ENCODE measurements at places on chromosomes 2 and 18.

DNA sequence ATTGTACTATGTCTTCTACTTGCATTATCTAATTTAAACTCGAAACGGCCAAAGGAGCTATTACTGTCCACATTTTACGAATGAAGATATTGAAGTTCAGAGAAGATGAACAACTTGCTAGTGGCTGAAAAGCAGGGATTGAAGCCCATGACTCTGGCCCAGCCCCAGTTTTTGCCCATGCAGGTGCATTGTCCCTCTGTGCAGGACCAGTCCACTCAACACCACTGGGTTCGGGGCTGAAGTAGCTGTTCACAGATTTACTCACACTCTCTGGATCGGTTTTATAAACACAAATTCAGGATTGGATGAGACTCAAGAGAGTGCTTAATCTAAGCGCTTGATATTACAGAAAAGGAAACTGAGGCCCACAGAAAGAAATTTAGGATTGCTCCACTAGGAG lies 1.4 kb upstream of the IHH start:
- no peak for DNase-seq

GRCh38 chr18:37553633-37554398 lies 11.8 kb downstream of the CELF4 start:
- no peak for DNase-seq

DNA sequence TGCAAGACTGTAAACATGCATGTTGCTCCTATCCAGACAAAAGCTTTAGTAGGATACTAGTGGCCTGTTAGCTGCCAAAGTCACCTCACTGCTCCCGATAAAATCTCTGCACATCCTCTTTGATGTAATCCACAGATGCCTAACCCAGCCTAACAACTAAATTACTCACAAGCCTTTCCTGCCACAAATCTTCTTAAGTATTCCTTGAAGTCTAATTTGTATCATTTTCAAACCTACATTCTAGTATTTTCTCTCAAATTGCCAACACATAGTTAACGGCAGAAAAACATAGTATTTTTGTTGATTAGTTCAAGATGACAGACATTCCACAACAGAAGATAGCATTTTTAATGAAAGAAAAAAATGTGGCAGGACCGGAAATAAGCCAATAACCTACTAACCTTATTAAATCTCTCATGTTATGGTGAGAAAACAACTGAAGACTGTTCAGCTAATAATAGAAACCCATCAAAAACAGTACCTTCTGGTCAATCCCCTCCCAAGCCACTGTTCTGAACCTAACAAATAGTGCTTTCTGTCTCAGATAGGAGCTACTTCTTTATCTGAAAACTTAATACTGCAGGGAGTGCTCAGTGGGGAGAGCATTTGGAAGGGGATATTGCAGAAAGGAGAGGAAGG lies at the start of gene MPP4:
TSS of gene MPP4 (minus strand) at position 57 of the 639 bp plus-strand sequence. CDS start 4,690 bp downstream, outside the sequence.
- peak; percentile 81 for DNase-seq

- DNase-seq: peak; percentile 49
These were observed at the start of gene KCNF1 for GRCh38 chr2:10911291-10912075. Gene KCNF1, plus strand, starts transcription at chr2:10911934. Its CDS starts 493 bp downstream, at chr2:10912427.

DNA sequence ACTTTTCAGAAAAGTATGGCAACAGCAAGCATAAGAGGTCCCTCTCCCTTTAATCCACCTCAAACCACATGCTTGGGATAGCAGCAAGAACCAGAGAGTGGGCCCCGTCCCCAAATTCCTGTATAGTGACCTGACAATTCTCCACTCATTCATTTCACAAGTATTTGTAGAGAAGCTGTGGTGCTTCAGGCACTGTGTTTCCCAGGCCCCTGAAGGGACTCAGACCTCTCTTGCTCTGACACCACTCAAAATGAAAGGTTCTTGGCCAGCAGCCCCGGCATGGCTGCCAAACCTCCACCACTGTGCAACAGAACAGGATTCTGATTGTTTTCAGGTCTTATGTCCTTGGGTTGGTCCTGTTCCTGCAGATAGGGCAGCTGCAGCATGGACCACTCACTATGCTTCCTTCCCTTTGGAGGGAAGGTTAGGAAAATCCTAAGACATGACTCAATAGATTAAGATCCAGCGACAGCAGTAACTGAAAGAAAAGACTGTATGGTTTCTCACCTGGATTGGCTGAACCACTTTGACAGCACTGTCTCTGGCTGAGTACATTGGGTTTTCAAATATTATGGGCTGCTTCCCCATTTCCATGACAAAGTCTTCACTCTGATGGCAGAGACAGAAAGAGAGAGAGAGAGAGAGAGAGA lies 67.6 kb downstream of the DHRS9 start:
- no peak for DNase-seq

DNA sequence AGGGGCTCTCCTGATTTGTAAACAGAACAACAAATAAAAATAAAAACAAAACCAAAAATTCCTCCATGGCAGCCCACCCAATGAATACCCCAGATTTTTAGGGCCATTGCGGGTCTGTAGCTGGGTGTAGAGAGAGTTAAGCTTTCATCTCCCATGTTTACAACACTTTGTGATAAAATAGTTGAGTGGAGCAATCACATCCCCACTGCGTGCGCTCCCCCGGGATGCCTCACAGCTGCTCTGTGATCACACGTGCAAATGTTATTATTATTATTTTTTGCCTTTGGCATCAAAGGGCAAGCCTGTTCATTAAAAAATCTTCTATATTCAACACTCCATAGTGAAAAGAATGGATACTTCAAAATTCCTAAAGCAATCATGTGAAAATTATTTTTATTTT lies 118.0 kb downstream of the MBP start:
- DNase-seq: no peak

GRCh38 chr18:53509886-53510285 lies 714.6 kb downstream of the MBD2 start:
- no peak for DNase-seq

DNA sequence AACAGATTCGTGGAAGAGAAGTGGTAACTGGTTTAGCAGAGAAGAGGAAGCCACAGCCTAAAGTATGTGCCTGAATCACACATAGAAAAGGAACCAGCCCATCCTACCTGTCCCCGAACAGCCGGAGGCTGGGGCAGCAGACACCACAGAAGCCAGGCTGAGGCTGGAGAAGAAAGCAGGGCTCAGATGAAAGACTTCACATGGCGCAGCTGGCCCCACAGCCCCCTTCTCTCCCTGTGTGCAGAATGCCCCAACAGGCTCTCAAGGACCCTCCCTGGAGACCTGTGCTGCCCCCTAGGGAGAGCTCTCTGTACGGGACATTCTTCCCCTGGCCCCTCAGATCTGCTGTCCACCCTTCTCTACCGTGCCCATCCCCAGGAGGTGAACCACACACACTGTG lies 83.5 kb upstream of the RAB12 start:
- no peak for DNase-seq

DNA sequence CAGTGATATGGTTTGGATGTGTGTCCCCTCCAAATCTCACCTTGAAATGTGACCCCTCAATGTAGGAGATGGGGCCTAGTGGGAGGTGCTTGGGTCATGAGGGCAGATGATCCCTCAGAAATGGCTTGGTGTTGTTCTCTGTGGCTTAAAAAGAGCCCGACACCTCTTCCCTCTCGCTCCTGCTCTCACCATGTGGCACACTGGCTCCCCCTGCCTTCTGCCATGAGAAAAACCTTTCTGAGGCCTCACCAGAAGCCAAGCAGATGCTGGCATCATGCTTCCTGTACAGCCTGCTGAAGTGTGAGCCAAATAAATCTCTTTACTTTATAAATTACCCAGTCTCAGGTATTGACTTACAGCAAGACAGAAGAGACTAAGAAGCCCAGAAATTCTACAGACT lies 357.1 kb downstream of the NRXN1 start:
- no peak for DNase-seq

- peak; percentile 85 for DNase-seq
These were observed at the start of gene ZSWIM2 for GRCh38 chr2:186848873-186849578. Gene ZSWIM2, minus strand, starts transcription at chr2:186849170. Its CDS starts 40 bp downstream, at chr2:186849130.

DNA sequence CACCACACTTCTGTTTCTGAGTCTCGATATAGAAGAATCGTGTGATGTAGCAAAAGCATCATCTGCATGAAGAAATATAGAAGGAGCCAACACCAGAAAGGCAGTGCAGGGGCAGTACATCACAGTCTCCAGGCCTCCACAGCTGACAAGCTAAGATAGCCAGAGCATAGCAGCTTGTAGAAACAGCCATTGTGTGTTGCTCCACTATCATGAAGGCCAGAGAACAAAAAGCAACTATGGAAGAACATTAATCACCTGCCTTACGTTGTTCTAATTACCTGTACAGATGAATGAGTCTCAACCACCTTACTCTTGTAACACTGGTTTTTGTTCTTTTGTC lies 129.0 kb downstream of the RND3 start:
- DNase-seq: no peak

GRCh38 chr2:231613331-231613662 lies 20.6 kb downstream of the TEX44 start:
- DNase-seq: peak; percentile 12

DNA sequence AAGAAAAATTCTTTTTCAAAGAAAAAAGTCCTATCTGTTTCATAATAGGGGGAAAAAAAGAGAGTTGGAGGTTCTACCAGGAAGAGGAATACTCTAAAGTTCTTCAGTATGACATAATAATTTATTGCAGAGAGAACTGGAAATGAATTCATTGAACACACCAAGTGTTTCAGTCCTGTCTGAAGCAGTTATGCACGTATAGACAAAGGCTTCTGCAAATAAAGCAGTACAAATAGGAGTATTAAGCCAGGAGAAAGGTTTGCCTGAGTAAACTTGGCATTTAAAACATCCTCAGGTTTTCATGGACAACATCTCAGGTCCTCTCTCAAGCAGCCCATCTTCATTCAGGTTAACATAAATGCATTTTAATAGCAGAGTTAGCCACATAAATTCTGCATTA lies 141.6 kb downstream of the CCDC148 start:
- no peak for DNase-seq

DNA sequence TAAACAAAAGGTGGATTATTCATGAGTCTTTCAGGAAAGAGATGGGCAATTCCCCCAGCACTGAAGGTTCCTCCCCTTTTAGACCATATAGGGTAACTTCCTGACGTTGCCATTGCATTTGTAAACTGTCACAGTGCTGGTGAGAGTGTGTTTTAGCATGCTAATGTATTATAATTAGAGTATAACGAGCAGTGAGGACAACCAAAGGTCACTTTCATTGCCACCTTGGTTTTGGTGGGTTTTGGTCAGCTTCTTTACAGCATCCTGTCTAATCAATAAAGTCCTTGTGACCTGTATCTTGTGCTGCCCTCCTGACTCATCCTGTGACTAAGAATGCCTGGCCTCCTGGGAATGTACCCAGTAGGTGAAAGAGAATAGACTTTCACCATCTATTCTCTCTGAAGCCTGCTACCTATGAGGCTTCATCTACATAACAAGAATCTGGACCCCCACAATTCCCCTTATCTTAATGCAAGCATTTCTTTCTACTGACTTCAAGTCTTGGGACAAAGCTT lies 148.7 kb downstream of the CABLES1 start:
- DNase-seq: peak; percentile 80

DNA sequence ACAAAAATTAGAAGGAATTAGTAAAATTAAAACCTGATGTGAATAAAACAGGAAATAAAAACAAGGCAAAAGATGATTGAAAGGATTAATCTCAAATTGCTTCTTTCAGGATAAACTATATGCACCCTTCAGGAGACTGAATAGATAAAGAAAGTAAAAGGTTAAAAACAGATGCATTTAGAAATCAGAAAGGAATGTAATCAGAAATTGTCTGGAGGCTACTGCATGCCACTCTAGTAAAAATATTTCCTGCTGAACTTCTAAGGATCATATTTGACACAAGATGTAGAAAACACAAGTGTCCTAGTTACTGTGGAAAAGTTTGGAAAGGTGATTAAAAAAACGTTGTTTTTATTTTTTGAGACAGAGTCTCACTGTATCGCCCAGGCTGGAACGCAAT lies 16.2 kb downstream of the CHCHD5 start:
- no peak for DNase-seq

DNA sequence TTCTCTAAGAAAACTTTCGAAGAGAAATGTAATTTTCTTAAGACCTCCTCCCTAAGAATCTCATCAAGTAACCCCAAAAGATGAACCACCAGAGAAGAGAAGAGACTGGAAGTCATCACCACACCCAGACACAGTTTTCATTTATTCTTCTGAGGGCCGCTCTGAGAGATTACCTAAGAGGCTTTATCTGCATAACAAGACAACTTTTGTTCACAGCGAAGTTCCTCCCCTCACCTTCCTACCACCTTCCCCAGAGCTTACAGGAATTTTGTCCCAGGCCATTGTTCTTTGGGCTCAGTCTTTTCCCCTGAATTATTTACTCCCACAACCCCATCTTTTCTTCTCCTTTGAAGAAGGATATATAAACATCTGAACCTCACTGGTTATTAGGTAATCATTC lies 92.8 kb downstream of the AKAIN1 start:
- no peak for DNase-seq

- no peak for DNase-seq
These were observed 222.7 kb upstream of the ITGA4 start for GRCh38 chr2:181234487-181234891.

GRCh38 chr2:60317844-60318243 lies 235.6 kb downstream of the BCL11A start:
- DNase-seq: no peak

GRCh38 chr2:28351621-28352020 lies 41.0 kb upstream of the FOSL2 start:
- DNase-seq: no peak

GRCh38 chr2:38178556-38179419 lies 102.8 kb upstream of the CYP1B1 start:
- DNase-seq: peak; percentile 91

GRCh38 chr2:183709829-183710228 lies 585.6 kb downstream of the NUP35 start:
- no peak for DNase-seq

- no peak for DNase-seq
These were observed 48.7 kb downstream of the RRM2 start for GRCh38 chr2:10171006-10171800.

GRCh38 chr2:162114271-162114670 lies 37.8 kb downstream of the GCG start:
- DNase-seq: no peak

- no peak for DNase-seq
These were observed 136.2 kb downstream of the LCLAT1 start for GRCh38 chr2:30583204-30583749.

DNA sequence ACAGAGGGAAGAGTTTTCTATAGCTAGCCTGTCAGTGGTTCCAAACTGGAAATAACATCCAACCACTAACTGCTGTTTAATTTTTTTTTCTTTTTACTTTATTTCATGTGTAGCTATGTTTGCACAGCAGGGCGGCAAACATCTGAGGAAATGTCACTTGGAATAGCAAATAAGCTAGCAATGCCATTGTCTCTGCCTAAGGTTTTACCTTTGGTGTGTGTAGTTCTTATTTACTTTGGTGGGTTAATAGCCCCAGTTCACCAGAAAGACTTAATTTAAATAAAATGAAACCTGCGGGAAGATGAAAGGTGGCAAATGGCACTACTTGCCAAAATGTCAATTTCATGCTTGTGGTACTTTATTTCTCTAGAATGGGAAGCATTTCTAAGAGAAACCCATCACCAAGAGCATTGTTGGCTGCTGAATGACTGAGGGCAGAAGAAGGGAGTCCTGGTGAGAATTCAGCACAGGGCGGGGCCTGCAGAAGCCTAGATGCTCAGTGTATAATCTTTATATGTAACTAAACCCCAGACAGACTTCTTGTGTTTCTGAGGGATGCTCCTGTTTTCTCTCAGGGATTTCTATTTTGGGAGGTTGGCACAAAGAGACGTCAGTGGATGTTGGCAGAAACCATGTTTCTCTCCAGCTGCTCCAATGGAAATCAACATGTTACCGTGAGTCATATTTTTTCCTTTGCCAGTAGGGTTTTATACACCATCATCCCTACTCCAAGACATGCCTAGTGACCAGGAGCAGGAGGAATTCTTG lies 300.4 kb upstream of the NT5C1B start:
- no peak for DNase-seq
